ENCODE measurements at places on chromosomes 7 and 10. TPM values are rescaled to one million over a fixed set of nuclear protein-coding genes. Genes with fewer than 3 reads are reported as not detected.
A peak's percentile ranks its signal among the peaks of the same experiment; 100 is the strongest.

Gene CYP3A5
- total RNA-seq, result 25.9 TPM

Gene TMEM130
- 1.3 TPM for total RNA-seq

Gene NEUROG3
- not detected for total RNA-seq

Gene FOXP2
- 5.9 TPM for total RNA-seq

Gene LEP
- total RNA-seq, result 41.6 TPM

DNA sequence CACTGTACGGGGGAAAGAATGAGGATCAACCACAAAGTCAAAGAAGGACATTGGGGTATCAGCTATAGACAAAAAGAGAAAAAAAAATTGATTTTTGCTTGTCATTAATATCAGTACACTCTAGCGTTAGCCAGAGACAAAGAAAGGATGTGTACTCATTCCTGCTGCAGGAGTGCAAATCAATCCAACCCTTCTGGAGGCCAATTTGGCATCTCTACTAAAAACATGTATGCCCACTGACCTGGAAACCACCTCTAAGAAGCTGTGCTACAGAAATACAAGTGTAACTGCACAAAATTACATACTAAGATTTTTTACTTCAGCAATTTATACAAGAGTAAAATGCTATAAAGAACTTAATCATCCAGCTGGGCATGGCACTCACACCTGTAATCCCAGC is 13.6 kb downstream of the NSMCE4A start:
- DNase-seq, result no peak

DNA sequence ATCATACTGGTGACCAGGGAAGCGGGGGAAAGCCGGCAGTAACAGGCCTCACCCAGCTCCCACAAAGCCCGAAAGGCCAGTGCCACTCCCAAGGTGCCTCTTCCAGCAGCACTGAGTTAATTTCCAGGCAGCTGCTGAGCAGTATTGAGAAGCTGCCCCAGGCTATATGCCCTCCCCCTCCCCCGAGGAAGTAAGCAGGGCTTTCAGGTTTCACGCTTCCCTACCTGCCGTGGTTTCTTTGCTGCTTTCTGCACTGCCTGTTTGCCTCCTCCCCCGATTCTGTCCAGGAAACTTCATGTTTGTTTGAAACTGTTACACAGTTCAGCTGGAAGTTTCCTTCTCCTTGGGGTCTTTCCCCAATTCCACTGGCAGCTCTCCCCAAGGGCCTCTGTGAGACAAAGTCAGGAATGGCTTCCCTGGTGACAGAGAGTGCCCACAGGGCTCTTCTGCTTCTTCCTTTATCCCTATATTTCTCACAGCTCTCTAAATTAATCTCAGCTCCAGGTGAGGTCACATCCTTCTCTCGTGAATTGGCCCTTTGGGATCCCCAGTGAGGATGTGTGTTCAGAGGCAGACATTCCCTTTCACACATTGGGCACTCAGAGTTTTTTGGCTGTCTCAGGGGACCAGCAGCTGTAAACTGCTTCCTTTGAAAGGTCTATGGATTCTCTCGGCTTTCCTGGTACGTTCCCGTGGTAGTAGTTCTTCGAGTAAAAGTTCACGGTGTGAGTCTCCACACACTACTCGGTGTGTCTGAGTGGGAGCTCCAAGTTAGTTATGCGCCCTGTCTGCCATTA is 19.4 kb downstream of the C1GALT1 start:
- peak; percentile 26 for DNase-seq

DNA sequence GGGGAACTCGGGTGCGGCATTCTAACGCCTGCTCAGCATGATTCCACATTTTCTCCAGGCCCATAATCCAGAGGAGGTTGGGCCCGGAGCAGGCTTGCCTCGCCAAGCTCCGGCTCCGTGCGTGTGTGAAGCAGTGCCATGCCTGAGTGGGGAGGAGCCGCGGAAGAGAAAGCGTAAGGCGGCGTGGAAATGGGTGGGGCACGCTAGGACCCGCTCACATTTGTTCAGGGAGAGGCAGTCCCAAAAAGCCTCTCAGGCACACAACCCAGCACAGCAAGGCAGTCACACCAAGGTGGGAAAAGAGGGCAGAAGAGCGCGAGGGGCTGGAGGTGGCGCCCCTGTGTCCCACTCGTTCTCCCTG is 695 bp upstream of the VDAC2 start:
- peak; percentile 75 for DNase-seq

GRCh38 chr10:107163881-107164861 is at the start of gene SORCS1:
TSS of gene SORCS1 (minus strand) at chr10:107164706.
- no peak for DNase-seq

GRCh38 chr7:142158736-142159496 is 47.4 kb downstream of the MGAM2 start:
- no peak for DNase-seq

- no peak for DNase-seq
Measured at GRCh38 chr7:30796105-30796869, 25.1 kb downstream of the MINDY4 start.
